NB4 (cell line): ENCODE measurements at places on chromosomes 6 and 20.

- DNase-seq, result peak; percentile 91
Measured at GRCh38 chr20:50283922-50284810, 93.5 kb downstream of the CEBPB start.

- peak; percentile 48 for DNase-seq
Measured at GRCh38 chr20:45545754-45546453, 1.3 kb downstream of the EPPIN start.

DNA sequence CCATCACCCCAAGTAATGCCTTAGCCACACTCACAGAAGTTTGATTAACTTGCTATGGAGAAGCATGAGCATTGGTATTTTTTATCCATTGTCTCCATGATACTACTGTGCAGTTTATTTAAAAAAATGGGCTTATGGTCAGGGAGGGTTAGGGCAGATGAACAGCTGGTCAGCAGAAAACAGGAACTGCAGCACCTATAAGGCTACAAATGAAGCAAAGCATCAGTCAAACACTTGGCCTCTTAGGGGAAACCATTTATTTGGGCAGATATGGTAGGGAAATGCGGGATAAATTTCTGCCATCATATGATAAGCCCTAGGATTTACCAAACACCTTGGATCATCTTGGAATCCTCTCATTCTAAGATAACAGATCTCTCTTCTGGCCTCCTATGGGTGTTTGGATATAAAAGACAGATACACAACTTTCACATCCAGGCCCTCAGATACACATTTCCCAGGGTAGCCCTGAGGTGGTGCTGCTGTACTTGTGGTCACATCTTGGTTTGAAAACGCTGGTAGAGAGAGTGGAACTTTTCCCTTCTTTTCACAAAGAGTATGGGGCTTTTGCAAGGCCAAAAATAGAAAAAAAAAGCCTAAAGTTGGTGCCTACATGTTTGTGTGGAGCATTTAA, 42.8 kb upstream of the AHI1 start:
- DNase-seq, result no peak

GRCh38 chr20:62477669-62478455, 2.1 kb upstream of the GATA5 start:
- peak; percentile 48 for DNase-seq

DNA sequence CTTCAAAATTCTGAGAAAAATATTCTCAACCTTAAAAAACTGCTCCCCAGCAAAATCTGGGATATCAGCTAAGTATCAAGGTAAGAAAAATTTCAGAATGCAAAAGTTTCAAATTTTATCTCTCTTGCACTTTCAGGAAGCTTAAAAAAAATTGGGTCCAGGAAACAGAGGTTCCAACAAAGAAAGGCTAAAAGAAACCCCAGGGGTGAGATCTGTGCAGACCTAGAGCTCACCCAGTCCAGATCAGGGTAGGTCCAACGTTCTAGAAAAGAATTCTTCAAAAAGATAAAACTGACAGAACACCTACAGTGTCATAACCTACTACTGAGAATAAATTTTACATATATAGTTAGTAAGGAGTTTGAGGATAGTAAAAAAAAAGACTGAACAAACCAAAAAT, 23.5 kb downstream of the ILRUN start:
- DNase-seq, result no peak

GRCh38 chr6:165910184-165910966, 247.3 kb upstream of the PDE10A start:
- no peak for DNase-seq
